Anterior cingulate cortex (tissue), 58 donors: ENCODE measurements at places on chromosomes 2 and 18.

GRCh38 chr2:66569321-66569851 lies 134.5 kb downstream of the MEIS1 start:
- no peak for DNase-seq

- no peak for DNase-seq
Observed at GRCh38 chr2:19649785-19650380, 251.9 kb downstream of the TTC32 start.

DNA sequence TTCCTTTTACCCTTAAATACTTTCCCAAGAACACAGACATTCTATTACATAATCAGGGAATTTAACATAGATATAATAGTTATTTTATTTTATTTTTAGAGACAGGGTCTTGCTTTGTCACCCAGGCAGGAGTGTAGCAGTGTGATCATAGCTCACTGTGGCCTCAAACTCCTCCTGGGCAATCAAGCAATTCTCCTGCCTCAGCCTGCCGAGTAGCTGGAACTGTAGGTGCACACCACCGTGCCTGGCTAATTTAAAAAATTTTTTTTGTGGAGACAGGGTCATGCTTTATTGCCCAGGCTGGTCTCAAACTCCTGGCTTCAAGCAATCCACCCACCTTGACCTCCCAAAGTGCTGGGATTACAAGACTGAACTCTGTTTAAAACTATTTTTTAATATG lies 45.6 kb downstream of the SLC4A1AP start:
- no peak for DNase-seq

DNA sequence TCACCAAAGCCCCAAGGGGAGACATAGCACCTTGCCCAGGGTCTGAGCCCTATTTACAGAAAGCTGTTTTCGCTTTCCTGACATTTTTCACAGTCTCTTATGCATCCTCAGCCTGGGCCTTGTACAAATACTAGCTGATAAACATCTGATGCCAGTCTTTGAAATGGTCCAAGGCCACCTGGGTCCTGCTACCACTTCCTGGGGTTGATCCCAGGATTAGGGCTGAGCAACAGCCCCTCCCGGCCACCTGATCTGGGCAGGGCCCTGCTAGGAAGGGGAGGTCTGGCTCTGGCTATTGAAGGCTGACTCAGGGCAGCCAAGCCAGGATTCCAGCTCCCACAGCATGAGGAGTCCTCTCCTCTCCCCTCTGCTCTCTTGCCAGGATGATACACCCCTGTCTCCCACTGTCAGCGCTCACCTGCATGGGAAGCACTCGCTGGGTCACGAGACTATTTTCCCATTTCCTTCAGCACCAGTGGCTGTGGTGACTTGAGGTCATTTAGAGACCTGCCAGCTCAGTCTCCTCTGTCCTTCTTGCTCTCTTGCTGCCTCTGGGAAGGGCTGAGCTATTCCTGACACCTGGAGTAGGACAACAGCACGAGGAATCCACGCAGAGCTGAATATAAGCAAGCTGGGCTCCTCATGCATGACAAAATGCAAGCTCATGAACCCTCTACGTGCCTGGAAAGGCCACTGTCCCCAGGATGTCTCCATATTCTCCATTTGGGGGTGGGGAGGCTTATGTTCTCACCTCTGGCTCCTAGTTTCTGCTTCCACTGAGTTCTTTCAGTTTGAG lies 53.0 kb upstream of the LGALSL start:
- DNase-seq: no peak

DNA sequence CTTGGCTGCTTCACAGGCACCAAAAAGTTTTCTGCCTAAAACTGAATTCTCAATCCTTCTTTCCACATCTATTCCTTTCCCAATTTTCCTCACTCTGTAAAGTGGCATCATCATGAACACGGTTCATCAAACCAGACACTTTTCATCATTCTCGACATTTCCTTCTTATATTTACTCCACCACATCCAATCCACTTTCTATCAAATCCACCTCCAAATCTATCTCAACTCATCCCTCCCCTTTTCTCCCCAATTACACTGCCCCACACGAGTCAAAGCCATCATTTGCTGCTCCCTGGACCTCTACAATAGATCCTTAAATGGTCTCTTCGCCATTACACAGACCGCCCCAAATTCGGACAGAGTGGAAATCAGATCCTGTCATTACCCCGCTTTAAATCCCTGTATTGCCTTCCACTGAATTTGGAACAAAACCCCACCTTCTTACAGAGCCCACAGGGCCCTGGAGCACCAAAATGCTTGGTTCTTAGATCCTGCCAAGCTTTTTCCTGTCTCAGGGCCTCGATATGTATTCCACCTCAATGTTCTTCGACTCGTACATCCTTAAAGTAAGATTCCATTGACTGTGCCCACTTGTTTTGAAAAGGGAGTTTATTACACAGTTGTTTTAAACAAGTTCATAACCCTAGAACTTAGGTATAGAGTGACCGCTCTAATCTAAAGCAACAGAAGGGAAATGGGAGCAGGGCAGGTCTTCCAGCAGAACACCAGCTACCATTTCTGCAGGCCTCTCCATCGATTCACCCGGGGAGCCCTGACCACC lies 856 bp downstream of the ACAA2 start:
- DNase-seq: no peak

DNA sequence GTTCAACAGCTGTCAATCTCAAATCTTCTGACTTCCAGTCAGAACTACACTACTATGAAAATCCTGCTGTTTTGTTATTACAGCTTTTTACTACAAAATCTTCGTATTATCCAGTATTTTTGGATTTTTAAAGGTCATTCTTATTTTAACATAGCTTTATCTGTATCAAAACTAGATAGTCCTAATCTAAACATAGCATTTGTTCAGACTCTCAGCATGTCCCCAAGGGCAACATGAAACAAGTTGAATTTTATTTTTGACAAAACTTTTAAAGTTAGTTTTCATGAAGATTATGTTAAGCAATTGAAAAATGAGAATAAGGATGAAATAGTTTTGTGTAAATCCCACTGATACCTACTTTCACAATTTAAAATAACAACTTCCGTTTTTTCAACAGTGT lies 48.1 kb downstream of the PDE1A start:
- no peak for DNase-seq

- no peak for DNase-seq
Observed at GRCh38 chr2:168948621-168949212, 47.6 kb downstream of the G6PC2 start.

DNA sequence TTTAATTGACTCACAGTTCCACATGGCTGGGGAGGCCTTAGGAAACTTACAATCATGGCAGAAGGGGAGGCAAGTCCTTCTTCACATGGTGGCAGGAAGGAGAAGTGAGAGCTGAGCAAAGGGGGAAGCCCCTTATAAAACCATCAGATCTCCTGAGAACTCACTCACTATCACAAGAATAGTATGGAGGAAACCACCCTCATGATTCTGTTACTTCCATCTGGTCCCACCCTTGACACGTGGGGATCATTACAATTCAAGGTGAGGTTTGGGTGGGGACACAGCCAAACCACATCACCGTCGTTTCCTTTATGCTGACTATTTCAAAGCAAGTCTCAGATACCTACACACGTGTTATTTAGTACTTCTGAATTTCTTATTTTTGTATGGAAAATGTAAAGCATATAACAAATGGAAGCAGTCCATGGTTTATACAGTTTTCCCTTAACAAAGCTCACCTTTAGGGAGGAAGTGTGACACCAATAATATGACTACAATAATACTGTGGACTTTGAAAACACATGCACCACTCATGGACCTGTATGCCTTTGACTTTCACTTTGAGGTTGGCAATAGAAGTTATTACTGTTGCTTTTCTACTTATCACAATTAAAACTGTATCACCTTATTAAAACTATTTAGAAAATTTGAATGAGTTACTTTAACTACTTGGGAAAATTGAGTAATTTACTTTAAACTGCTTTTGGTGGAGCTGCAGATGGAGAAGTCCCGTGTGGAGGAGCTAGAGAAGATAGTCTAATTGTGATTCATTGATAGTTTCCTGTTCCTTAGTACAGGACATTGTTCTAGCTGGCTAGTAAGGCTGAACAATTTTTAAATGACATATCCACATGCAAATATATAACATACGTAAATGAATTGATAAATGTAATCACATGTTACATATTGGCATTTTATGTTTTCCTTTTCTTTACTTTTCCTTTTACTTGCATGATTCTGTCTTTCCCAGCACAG lies 37.3 kb downstream of the MTCL1 start:
- DNase-seq: no peak

GRCh38 chr2:111199840-111200239 lies 79.1 kb downstream of the BCL2L11 start:
- DNase-seq: no peak

DNA sequence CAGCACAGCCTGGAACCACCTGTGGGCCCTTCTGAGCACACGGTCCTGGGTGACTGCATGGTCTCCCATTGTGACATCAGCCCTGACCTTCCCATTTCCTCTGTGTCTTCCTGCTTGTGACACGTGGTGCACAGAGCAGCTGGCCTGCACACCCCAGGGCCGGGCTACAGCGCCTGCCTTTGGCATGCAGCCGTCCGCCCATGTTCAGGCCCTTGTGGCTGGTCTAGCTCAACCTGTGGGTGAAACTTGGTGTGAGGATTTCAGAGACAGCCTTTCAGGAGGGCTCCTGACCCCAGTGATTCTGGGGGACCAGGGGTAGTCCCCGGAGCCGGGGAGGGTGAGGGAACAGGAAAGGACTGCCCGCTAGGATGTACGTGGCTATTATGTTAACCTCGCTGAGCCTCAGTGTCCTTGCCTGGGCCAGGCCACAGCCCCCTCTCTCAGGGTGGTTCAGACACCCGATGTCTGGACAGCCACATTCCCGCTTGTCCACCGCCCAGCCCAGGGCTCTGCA lies 284.8 kb upstream of the HS6ST1 start:
- DNase-seq: no peak

GRCh38 chr2:242075696-242076095 lies 206.2 kb downstream of the RTP5 start:
- DNase-seq: no peak

DNA sequence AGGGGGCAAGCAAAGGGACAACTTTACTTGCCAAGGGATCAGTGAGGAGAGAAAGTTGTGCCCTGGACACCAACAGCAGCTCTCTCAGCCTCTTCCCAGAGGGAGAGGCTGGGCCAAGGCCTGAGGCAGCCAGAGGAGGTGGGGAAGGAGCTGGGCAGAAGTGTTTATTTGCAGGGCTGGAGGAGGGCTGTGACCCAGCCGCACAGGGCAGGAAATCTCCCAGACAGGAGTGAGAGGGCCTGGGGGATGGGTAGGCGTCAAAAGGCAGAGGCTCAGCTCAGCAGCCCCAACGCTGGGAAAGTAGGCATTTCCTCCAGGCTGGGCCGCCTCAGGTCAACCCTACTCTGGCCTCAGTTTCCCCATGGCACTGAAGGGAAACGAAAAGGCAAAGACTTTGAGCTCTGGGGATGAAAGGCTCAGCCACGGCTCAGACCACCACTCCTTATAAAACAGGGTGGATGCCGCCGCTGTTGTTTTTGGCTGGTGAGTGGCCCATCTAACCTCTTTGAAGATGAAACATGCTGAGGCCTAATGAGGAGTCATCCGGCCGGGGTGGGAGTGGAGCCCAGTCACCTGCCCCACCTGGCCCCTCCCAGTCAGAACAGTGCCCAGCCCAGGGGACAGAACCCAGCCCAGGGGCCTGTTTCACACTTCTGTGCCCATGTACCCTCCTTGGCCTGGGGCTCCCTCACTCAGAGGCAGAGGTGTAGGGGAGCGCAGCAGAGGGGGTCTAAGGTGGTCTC lies 21.9 kb upstream of the SEMA4C start:
- no peak for DNase-seq

GRCh38 chr2:241803387-241804325 lies 5.3 kb upstream of the NEU4 start:
- peak; percentile 57 for DNase-seq

GRCh38 chr2:157329524-157329923 lies 3.9 kb upstream of the ERMN start:
- no peak for DNase-seq

- no peak for DNase-seq
Observed at GRCh38 chr2:113996671-113997594, 107.0 kb downstream of the ACTR3 start.

GRCh38 chr18:32919799-32920198 lies 147.0 kb upstream of the KLHL14 start:
- DNase-seq: no peak

- no peak for DNase-seq
Observed at GRCh38 chr18:44724105-44724778, 43.6 kb downstream of the SETBP1 start.

DNA sequence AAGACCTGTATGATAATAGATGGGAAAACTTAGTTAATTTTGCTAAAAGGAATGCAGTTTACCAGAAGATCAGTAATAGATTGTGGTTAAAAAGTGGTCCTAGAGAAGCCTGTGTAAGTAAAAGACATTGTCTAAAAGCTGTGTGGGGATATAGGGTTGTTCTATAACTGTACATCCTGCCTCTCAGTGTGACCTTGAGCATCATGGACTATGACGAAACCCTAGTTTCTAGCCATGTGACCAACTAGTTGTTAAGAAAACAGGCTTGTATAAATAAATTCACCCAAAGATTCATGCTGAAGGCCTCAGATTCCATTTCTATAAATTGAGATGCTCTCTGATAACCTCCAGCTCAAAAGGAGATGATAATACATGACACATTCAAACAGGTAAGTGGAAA lies 160.7 kb downstream of the IKZF2 start:
- no peak for DNase-seq

DNA sequence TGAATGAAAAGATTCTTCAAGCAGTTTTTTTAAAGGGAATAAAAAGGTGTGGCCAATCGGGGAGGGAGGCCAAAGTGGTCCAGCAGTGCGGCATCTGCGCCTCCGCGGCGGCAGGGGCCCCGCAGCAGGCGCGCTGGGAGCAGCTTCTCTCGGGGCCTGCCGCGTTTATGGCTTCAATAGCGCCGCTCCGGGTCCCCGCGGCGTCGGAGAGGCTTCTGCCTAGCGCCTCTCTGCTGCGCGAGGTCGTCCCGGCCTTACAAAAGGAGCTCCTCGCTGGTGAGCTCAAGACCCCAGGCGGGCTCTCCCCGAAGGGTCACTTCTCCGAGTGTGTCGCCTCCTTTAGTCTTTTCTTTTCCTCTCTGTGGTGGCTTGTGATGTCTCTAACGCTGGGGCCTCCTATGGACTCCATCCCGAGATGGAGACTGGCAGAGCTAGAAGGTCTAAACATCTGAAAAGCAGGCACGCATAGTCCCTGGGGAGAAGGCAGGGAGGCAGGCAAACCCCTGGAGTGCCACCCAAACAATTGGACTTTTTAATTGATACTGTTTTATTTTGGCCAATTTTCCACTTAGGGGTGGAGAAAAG lies 67.1 kb downstream of the SUMO1 start:
- DNase-seq: no peak

GRCh38 chr2:28926847-28927246 lies 32.4 kb downstream of the WDR43 start:
- DNase-seq: no peak

DNA sequence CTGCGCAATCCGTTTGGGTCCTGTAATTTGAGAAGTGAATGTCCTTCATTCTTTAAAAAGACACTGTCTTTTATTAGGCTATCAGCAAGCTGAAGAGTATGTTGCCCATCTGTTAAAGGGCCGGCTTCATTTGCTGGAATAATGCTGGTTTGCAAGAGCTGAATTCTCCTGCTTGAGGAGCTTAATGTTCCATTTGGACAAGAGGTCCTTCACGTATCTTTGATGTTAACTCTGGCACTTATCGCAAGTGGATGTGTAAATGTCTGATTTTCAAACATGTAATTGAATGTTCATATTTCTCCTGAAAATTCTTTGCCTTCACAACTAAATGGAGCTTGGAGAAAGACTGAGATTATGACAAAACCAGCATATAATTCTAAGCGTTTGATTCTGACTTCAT lies 280.8 kb upstream of the NRP2 start:
- DNase-seq: no peak
